T-helper 1 cell (primary cell): ENCODE measurements at places on chromosomes 3 and 15.

DNA sequence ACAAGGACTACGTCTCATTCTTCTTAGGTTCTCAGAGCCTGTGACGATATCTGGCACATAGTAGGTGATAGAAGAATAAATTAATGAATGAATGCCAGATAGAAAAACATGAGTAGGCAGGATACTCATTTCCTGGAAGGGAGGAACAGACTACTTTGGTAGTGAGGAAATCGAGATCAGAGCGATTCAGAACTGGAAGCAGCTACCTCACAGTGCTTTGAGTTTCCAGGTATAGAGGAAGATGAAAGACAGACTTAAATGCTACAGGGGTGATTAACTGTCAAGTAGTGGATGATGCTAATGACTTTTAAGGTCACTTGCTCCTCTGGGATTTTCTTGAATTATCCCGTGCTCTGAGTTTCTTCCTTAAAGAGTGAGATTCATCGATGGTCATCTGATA, 951.5 kb upstream of the CFAP20DC start:
- DNase-seq = no peak

- peak; percentile 19 for DNase-seq
Observed at GRCh38 chr3:37906734-37907282, 45.1 kb downstream of the CTDSPL start.

GRCh38 chr15:38860674-38861073, 296.1 kb upstream of the RASGRP1 start:
- DNase-seq = no peak

DNA sequence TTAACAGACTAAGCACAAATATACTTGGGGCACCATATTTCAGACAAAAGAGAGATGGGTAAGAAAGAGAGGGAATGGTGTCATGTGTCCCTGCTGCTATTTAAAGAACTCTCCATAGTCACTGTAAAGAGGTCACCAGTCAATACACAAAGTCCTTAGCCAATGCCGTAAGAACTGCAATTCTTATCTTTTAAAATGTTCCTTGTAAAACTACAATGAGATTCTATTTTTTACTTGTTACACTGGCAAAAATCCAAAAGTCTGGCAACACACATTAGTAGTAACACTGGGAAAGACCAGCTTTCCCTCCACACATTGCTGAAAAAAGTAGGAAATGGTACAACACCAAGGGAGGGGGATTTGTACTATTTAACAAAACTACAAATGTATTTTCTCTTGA, 189.4 kb downstream of the TBC1D5 start:
- DNase-seq = no peak

- DNase-seq = no peak
Observed at GRCh38 chr15:61084472-61084871, 144.6 kb downstream of the RORA start.

- no peak for DNase-seq
Observed at GRCh38 chr3:53842436-53843194, 3.6 kb downstream of the CHDH start.

DNA sequence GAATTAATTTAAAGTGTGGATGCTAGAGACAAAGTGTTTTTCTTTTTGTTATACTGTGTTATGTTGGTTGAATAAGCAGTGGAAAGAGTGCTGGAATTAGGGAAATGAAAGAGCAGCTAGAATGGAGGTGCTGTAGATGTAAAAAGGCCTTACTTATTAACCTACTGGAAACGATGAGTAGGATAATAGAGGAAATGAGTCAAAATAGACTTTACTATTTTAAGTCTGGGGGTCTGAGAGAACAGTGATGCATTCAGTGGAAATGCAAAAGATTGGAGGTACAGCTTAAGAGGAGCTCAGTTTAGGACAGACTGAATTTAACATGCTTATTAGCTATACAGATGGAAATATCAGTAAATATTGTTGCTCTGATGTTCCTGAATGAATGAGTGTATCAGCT, 674.0 kb downstream of the OTOL1 start:
- no peak for DNase-seq

DNA sequence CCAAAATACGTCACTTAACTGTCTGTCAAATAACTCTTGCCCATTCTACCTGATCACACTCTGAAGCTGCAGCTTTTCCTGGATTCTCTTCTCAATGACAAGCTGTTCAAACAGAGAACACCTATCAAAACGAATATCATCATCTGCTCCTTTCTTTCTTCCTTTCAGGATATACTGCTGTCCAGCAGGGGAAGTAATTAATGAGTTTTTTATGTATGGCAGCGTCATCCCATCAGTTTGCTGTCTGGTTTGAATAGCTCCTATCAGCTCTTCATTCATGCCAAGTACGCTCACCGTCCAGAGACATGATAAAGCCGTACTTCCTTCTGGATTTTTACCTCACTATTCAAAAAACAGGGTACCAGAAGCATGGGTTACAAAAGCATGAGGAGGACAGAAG, at the start of gene CHRM5:
Gene CHRM5 (plus strand): TSS at position 274 of the 400 bp plus-strand sequence. CDS start 94,221 bp downstream, outside the sequence.
- no peak for DNase-seq

GRCh38 chr3:113423699-113424098, 17.6 kb downstream of the CFAP44 start:
- DNase-seq = no peak

GRCh38 chr15:40282147-40282868, 556 bp downstream of the ANKRD63 start:
- no peak for DNase-seq

- no peak for DNase-seq
Observed at GRCh38 chr15:74511583-74511982, 29.4 kb upstream of the ARID3B start.

DNA sequence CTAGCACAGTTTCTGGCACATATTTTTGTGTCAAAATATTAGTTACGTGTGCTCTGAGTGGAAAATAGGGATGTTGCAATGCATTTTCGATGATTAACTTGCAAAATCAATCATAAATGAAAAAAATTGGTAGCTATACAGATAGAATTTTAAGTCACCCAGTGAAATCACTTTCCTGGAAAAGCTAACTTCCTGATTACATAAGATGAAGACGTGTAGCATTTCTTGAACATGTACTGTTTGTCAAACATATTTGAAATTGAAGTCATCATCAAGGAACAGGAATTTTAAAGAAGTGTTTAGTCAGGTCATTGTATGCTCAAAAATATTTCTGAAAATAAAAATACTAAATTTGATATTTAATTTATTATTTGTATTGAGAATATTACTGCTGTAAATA, 977.7 kb downstream of the PLOD2 start:
- DNase-seq = no peak
